ENCODE measurements at places on chromosomes 3 and 15. TPM values are rescaled to one million over a fixed set of nuclear protein-coding genes. Genes with fewer than 3 reads are reported as not detected.

Gene GP5
- total RNA-seq = not detected

Gene OR5K2
- total RNA-seq = not detected

Gene LHFPL4
- 0.12 TPM for total RNA-seq

Gene RPL35A
- 1,041 TPM for total RNA-seq

Gene MELTF
- total RNA-seq = 71.8 TPM

Gene PRRT3
- total RNA-seq = 2.0 TPM

Gene EOMES
- total RNA-seq = 1.3 TPM

Gene ACP3
- not detected for total RNA-seq

Gene RAB8B
- 9.3 TPM for total RNA-seq

Gene HHATL
- not detected for total RNA-seq

Gene PIERCE2
- total RNA-seq = 4.7 TPM

Gene RHOA
- total RNA-seq = 457 TPM

Gene NKIRAS1
- total RNA-seq = 7.9 TPM

Gene CHDH
- total RNA-seq = 1.9 TPM

Gene CBLB
- 14.7 TPM for total RNA-seq

Gene IL17RB
- 1.1 TPM for total RNA-seq

Gene SOX14
- total RNA-seq = not detected

Gene RARRES1
- total RNA-seq = 9.2 TPM

Gene GOLGA6L10
- total RNA-seq = 0.69 TPM

Gene LSM3
- total RNA-seq = 23.4 TPM

Gene FGF7
- total RNA-seq = not detected

Gene ZNF860
- 1.7 TPM for total RNA-seq

Gene SNTN
- not detected for total RNA-seq

Gene TLE3
- 17.0 TPM for total RNA-seq

All from A549 treated with CORT108297 at 1 μM for 4 hours (cell line).